ENCODE measurements at places on chromosomes 1 and 21.

- peak; percentile 59 for DNase-seq
Observed at GRCh38 chr1:224503161-224504118, 68.8 kb upstream of the WDR26 start.

DNA sequence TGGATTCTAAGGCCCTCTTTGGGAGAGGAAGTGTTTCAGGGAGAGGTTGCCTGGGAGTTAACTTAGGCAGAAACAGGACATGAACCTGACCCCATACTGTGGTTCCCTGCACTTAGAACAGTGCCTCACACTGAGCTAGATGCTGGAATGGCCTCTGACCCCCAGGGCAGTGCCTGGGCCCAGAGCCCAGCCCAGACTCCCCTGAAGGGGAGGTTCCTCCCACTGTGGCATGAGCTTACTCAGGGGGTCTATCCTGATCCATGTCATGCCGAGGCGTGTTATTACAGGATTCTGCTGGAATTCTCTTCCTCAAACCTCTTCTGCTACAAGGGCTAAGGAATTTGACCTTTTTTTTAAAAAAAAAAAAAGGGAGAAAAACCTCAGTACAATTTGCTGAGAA is 72.2 kb downstream of the MRPL37 start:
- no peak for DNase-seq

DNA sequence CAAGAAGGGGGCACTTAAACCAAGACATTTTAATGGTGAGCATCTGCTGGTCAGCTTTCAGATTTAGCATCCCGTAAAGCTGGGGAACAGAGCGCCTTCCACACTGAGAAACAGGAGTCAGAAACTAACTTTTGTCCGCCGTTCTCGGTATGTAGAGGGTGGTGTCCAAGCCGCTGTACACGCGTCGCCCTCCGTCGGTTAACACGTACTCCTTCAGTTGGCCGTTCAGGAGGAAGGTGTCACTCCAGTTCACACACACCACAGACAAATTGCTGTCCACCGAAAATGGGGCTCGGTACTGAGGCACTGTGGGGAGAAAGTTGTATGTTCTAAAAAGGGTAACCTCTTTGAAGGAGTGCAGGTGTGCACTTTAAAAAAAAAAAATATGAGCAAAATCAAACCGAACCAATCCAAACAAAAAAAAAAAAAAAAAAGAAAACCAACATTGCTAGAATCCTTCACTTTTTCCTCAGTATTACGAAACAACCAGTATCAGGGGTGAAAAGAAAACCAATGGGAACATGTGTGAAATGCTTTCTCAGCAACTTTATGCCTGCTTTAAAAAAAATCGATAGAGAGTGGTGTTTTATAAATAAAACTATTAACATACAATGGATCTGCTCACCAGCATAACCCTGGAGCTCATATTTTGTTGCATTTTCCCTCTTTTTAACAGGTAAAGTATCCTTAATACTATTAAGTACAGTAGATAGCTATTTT is 73.5 kb downstream of the KCTD3 start:
- DNase-seq: no peak

GRCh38 chr21:32364387-32364786 is 28.4 kb downstream of the URB1 start:
- no peak for DNase-seq

DNA sequence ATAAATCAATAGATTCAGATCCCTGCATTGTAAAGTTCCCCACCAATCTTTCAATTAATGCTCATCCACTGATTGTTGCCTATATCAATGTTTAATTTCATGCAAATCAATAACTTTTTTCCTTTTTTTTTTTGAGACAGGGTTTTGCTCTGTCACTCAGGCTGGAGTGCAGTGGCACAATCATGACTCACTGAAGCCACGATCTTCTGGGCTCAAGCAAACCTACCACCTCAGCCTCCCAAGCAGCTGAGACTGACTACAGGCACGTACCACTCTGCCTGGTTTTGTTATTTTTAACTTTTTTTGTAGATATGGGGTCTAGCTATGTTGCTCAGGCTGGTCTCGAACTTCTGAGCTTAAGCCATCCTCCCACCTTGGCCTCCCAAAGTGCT is 25.7 kb downstream of the DIO1 start:
- no peak for DNase-seq

DNA sequence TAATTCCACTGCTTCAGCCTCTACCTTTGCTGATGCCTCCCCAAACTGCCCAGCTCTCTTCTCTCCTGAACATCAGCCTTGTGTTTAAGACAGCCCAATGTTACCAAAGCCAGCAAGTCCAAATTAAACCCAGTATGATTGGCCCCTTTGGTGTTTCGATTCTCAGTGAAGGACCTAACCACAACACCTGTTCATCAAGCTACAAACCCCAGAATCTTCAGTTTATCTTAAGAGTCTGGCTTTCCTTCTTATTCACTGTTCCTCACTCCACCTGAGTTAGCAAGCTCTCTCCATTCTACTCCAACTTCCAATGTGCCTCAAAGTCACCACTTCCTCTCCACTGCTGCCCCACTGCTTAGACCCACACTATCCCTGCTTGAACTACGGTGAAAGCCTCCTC is 25.5 kb upstream of the ITPKB start:
- DNase-seq: no peak

GRCh38 chr1:223211323-223211985 is 68.4 kb upstream of the TLR5 start:
- DNase-seq: no peak

DNA sequence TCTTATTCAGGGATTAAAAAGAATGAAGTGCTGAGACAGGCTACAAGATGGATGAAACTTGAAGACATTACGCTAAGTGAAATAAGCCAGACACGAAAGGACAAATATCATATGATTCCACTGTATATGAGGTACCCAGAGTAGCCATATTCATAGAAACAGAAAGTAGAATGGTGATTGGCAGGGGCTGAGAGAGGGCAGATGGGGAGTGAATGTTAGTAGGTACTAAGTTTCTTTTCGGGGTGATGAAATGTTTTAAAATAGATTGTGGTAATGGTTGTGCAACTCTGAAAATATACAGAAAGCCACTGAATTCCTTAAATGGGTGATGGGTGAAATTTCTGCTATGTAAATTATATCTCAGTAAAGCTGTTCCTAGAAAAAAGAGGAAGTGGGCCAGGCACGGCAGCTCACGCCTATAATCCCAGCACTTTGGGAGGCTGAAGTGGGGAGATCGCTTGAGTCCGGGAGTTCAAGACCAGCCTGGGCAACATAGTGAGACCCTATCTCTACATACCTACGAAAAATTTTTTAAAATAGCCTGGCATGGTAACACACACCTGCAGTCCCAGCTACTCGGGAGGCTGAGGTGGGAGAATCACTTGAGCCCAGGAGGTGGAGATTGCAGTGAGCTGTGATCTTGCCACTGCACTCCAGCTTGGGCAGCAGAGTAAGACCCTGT is 15.9 kb downstream of the SLC27A3 start:
- DNase-seq: no peak

DNA sequence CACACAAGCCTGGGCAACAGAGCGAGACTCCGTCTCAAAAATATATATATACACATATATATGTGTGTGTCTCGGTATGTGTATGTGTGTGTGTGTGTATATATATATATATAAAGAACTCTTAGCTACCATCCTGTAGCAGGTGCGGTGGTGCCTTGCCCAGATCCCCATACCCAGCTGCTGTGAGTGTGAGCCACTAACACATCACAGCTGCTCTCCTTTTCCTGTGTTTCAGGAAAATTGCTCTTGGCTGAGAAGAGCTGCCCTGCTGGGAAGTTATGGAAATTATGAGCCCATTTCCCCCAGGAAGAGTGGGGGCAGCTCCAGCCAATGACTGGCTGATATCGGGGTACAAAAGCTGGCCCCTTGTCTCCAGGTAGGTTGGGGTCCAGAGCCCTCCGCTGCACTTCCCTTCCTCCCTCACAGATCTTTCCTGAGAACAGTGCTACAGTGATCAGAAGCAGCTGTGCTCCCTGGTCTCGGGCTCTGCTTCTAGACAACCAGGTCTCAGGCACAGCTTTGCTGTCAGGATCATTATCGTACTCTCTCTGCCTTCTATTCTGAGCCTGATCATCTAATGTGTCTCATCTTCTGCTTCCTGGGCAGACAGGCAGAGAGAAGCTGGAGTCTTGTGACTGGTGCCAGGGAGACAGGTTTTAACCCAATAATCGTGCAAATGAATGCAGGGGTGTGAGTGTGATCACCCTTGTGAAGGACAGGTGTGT is 109.6 kb upstream of the ZNF678 start:
- no peak for DNase-seq

GRCh38 chr21:7916329-7917303 is 2604.8 kb upstream of the TPTE start:
- DNase-seq: no peak

DNA sequence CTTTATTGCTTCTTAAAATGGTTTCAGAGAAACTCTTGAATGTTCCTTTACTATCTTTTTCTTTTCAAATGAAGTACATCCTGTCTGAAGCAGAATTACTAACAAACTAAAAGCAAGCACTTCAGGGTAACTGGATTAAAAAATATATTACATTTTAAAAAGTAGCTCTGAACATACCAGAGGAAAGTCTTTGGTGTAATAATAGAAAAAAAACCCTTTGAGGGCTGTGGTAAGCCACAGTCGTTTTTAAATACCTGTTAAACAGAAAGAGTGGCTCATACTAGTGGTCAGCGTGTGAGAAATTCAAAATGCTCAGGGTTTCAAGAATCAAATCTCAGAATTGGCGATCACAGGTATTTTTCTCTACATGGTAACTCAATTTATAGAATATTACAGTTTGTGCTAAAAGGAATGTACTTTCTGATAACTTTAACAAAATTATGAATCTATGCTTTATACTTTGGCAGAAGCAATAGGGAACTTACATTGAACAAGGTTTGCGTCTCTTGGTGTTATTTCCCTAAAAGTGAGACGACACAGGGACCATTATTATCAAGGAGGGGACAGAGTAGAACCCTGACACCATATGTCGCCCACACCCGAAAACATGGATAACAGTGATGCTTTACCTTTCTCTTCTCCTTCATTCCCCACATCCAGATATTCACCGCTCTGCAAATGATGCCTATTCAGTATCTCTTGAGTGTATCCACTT is 97.0 kb upstream of the DPH5 start:
- no peak for DNase-seq

- no peak for DNase-seq
Observed at GRCh38 chr1:241677201-241677600, 25.1 kb downstream of the WDR64 start.

DNA sequence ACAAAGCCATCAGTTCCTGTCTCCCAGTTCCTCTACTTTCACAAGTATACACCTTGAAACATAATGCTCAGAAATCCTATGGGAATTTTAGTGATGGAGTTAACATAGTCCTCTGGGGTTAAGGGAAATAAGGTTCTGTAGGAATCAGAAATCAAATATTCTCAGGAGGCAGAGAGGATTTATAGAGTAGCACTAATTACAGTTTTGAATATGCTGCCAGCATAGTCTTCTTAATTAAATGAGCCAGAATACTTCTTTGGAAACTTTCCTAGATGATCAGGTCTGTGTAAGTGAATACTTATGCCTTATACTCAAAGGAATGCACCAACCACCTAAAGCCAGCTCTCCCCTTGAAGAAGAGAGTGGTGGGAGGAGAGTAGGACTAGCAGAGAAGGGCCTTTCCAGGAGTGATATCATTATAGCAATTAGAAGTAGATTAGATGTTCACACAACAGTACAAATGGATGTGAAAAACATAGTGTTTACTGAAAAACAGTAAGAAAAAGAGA is 31.4 kb upstream of the DIRAS3 start:
- no peak for DNase-seq

GRCh38 chr1:39936724-39937491 is 18.0 kb upstream of the MFSD2A start:
- DNase-seq: no peak

GRCh38 chr1:182329471-182329870 is 62.1 kb downstream of the GLUL start:
- DNase-seq: no peak

- no peak for DNase-seq
Observed at GRCh38 chr21:32869459-32869858, 97.9 kb upstream of the PAXBP1 start.

GRCh38 chr21:44510508-44511218 is 29.3 kb downstream of the KRTAP10-1 start:
- DNase-seq: peak; percentile 3

All from NCI-H2227 treated with DMSO at 0.1 percent for 48 hours (cell line).